Activated CD4-positive, alpha-beta T cell treated with anti-CD3 and anti-CD28 coated beads for 24 hours (primary cell): ENCODE measurements at places on chromosomes 11 and 22.

GRCh38 chr11:128453444-128454336 is 133.7 kb downstream of the ETS1 start:
- DNase-seq: no peak

DNA sequence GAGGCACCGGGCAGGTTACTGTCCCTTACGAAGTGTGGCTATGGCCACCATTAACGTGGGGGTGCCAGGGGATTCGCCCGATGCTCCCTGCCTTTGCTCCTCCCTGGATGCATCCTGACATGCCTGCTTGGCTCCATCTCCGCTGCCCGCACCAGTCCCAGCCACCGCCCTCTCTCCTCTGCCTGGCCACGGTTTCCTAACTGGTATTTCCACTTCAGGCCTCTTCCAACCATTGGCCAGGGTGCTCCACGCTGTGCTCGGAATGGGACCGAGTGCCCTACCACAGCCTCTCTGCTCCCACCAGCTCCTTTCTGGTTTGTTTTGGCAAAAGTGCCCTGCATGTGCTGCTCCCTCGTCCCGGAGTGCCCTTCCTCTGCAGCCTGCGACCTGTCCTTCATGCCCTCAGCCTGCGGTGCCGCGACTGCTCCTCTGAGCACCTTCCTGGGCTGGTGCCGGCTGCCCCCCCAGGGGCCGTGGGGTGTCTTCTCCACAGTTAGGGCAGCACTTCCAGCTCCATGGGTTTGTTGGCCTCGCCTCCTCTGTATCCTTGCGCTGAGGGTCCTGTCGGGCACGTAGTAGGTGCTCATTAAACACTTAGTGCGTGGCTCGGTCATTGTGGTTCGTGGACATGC is 12.6 kb upstream of the GRAMD4 start:
- DNase-seq: no peak

DNA sequence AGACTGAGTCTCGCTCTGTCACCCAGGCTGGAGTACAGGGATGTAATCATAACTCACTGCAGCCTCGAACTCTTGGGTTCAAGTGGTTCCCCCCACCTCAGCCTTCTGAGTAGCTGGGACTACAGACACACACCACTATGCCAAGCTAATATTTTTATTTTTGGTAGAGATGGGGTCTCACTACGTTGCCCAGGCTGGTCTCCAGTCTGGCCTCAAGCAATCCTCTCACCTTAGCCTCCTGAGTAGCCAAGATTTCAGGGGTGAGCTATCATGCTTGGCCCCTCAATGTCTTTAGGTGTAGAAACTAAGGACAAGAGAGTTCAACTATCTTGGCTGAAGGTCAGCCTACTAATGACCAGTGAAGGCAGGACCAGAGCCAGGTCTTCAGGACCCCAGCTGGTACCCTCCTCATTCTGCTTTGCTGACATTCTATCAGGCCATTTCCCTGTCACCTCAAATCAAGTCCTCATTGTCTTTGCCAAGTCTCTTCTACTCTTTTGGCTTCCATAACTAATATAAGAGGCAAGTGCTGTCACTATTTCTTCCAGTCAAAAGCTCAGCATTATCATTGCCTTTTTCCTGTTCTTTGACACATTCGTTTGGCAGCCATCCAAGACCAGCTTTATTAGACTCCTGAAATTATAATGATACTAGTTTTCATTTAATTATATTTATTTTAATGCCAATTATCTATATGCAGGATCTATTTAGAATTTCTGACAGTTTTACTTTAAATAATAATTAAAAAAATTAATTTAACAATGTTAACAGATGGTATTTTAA is 264.2 kb upstream of the PITPNB start:
- no peak for DNase-seq

DNA sequence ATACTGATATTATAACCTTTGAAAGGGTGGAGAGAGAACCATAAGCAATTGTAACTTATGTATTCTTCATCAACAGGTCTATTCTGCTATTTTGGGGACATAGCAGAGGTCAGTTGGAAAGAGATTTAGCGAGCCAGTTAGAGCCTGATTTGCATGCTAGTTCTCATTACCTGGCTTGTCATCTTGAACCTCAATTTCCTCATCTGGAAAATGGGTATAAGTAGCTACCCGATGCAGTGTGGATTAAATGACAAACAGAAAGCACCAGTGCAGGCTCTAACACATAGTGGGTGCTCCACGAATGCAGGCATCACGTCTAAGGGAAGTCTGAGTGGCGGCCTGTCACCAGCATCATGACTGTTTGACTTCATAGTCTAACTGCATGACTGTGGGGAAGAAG is 67.7 kb downstream of the LDLRAD3 start:
- no peak for DNase-seq

DNA sequence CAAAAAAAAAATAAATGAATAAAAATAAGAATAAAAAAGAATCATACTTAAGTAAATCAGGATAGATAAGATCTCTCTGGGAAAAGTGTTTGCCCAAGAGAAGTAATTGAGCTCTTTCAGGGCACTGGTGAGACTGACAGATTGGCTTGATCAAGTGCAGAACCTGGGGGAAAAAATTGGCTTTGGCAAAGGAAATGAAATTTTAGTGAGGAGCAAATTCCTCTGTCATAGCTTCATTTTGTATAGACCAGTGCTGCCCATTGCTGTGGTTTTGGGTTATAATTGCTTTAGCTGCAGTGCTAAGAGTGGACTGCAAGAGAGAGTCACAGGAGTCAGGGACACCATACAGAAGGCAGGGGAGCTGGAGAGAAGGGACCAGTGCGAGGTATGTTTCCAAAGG is 35.7 kb downstream of the SFI1 start:
- no peak for DNase-seq
